ENCODE measurements at places on chromosomes 4 and X.
A peak's percentile ranks its signal among the peaks of the same experiment; 100 is the strongest.

DNA sequence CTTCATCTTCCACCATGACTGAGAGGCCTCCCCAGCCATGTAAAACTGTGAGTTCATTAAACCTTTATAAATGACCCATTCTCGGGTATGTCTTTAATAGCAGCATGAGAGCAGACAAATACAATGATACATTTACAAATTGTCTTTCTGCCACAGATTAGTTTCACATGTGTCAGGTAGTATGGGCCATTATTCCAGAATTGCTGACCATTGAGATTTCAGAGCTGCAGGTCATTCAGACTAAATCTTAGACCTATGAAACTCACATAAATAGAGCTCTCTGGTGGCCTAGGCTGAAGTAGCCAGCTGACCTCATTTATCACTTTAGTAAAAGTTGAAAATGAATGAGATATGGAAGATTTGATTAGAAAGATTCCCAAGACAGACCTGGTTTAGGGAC is 105.8 kb downstream of the FIP1L1 start:
- no peak for DNase-seq

- no peak for DNase-seq
Observed at GRCh38 chr4:130574215-130574614, 1478.3 kb downstream of the C4orf33 start.

GRCh38 chr4:153095448-153096204 is 108.6 kb upstream of the TRIM2 start:
- no peak for DNase-seq

- no peak for DNase-seq
Observed at GRCh38 chrX:136784231-136784630, 3.5 kb upstream of the ARHGEF6 start.

DNA sequence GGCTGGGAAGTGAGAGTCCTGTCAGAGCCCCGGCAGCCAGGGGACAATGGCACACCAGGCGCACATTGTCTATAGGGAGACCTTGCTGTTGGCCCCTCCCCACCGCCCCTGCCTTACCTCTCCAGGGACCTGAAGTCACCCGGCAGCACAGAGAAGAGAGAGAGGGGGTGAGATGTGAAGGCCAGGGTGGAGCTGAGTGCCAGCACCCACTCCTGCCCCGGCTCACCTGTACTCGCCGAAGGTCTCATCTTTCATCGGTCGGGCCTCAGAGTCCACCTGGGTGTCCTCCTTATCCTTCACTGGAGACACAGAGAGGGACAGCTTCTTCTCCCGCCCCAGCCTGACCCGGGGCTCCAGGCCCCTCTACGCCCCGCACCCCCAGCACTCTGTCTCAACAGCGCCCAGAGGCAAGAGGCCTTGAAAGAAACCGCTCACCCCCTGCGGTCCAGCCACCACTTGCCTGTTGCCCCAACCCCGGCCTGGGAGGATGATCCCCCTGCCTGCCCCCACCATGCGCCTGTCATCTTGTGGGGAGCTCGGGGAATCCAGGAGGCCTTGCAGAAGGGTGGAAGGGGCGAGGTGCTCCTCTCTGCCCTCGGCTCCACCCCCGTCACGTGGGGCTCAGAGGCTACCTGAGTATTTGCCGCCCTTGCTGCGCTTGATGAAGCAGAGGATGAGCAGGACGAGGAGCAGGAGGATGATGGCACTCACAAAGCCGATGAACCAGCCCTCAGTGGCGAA is 22.6 kb downstream of the L1CAM start:
- DNase-seq: no peak

- DNase-seq: no peak
Observed at GRCh38 chrX:24113181-24113580, 36.3 kb upstream of the ZFX start.

- no peak for DNase-seq
Observed at GRCh38 chrX:20388594-20388993, 121.9 kb upstream of the RPS6KA3 start.

- peak; percentile 34 for DNase-seq
Observed at GRCh38 chrX:76279007-76279406, 106.1 kb downstream of the PBDC1 start.

- DNase-seq: no peak
Observed at GRCh38 chr4:35358001-35358584, 886.2 kb downstream of the ARAP2 start.

Measured in activated CD4-positive, alpha-beta T cell treated with anti-CD3 and anti-CD28 coated beads, Interleukin-2, Interleukin-4, amounts not matched to agents 100 ng/mL and 50 ng/mL, durations not matched to agents 16 hours and 8 hours (primary cell).